T-helper 1 cell (primary cell): ENCODE measurements at places on chromosomes 16 and 17.

DNA sequence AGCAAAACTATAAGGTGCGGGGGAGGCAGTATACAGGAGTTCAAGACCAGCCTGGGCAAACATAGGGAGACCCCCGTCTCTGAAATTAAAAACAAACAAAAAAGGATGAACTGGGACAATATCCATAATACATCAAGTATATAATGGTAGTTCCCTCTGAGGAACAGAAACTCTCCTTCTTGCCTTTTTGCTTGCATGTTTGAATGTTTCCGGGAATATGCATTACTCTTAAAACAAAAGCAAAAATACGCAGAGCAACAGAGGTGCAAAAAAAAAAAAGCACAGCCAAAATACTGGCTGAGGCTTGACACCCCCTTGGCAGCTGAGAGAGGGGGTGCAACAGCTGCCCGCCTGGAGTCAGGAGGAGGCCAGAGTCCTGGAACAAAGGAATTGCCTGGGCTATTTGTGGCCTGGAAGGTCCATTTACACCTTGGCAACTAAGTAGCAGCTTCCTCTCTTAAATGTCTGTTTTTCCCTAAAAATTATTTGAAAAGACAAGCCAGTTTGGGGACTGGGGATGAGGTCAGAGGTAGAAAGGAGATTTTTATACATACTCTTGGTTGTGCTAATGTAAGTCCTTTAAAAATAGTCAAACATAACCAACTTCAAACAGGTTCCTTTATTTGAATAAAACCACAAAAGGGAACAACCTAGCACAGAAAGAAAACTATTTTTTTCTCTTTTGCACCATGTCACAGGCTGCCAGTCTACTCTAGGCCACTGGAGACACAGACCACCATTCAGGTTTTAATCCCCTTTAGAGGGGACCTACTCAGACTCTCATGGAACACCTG is 19.5 kb downstream of the USP7 start:
- no peak for DNase-seq

DNA sequence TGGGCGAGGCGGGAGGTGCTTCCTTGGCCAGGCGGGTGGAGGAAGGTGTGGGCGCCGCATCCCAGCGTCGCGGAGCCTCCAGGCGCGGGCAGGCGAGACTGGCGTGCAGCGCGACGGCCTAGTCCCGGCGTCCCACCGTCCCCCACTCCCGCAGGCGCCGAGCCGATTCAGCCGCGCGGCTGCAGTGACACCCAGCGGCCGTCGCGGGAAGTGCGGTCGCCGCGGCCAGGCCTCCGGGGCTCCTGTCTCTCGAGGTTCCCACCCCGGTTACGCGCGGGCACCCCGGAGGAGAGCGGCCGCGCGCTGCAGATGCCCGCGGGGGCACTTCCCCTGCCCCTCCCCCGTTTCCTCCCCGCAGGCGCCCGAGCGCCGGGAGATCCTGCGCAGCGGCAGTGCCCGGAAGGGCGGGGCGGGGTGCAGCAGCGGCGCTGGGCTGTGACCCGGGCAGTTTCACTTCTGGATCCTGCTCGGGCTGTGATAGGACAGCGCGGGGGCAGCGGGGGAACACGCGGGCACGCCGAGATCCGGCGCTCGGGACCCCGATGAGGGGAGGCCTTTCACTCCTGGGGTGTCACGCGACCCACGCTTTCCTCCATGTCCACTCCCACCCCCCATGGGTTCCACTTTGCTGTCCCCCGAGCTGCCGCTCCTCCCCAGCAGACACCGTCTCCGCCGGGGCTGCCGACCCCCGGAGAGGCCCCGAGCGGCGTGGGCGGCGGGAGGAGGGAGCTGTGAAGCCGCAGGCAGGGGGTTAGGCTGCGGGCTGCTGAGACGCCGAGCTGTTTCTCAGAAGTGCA is 16.6 kb downstream of the GRB7 start:
- DNase-seq: peak; percentile 99

DNA sequence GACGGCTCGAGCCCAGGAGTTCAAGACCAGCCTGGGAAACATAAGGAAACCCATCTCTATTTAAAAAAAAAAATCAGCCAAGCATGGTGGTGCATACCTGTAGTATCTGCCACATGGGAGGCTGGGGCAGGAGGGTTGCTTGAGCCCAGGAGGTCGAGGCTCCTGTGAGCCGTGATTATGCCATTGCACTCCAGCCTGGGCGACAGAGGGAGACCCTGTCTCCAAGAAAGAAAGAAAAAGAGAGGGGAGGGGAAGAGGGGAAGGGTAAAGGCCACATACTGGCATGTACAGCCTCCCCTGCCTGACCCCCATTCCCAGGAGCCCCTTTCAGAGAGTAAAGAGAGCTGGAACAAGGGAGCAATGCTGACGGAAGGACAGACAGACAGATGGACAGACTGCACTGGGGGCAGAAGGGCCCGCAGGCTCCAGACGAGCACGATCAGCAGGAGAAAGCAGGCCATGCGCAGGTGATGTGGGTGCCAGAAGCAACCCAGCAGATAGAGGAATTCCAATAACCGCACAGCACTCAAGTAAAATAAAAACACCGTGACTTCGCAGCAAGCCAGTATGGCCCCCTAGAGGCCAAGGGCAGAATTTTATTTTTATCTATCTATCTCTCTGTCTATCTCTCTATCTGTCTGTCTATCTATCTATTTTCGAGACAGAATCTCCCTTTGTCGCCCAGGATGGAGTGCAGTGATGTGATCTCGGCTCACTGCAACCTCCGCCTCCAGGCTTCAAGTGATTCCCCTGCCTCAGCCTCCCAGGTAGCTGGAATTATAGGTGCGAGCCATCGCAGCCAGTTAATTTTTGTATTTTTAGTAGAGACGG is 27.1 kb upstream of the SNN start:
- no peak for DNase-seq

- DNase-seq: no peak
These were observed 9.2 kb downstream of the C17orf67 start for GRCh38 chr17:56824503-56824902.

- no peak for DNase-seq
These were observed 1.5 kb downstream of the NTN1 start for GRCh38 chr17:9022573-9023391.

DNA sequence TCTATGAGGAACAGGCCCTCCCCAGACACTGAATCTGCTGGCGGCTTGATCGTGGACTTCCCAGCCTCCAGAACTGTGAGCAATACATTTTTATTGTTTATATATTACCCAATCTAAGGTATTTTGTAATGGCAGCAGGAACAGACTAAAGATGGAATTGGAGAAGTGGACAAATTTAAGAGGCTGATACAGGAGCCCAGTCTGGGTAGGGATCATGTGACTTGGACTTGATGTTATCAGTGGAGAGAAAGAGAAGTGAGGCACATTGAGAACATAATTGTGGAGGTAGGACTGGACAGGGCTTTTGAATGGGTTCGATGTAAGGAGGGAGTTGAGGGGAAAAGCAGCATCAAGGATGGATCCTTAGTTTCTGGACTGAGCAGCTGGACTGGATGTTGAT is 93.8 kb downstream of the USP31 start:
- DNase-seq: no peak

GRCh38 chr16:19419698-19420075 is 2.0 kb downstream of the TMC5 start:
- no peak for DNase-seq

DNA sequence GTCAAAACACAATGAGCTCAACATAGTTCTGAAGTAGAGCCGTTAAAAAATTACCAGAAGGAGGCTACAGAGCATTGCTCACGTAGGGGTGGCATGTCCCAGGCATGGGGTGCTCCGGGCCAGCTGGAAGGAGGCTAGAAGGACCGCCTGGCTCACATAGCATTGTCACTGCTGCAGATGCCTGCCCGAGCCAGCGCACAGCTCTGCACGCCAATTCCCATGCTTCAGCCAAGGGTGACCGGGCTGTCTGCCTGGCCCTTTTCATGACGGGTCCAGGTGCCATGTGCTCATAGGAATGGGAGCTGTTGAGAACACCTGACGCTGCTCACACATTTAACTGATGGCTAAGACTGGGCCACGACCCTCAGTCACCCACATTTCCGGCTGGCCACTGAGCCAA is 228.9 kb upstream of the FOXF1 start:
- DNase-seq: no peak

GRCh38 chr16:50434872-50435478 is 66.2 kb upstream of the BRD7 start:
- DNase-seq: no peak

- no peak for DNase-seq
These were observed 514 bp downstream of the THRA start for GRCh38 chr17:40063187-40063771.

DNA sequence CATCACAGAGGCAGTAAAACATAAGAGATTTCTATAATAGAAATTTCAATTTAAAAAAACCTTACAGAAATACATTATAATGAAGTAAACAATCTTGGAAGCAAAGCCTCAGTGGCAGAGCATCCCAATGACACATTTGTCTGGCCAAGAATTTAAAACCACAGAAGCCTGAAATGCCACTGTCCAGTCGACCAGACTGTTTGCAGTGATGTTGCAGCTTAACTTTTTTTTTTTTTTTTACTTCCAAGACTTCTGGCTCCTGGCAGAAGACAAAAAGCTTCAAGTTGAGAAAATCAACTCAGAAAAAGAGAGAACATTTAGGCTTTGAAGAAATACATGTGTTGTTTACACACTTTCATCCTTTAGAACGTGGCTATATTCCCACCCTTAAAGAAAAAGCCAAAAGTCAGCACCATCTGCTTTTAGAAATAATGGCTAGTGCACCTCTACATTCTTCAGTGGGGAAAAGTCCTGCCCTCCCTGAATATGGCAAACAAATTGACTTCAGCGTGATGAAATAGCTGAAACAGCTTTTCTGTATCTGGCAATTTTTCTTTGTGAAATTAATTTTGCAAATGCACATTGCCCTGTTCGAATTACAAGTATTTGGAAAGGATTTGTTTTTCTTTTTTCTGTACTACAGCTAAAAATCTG is 205.5 kb upstream of the MON1B start:
- DNase-seq: no peak

- no peak for DNase-seq
These were observed 4.6 kb downstream of the SLC12A4 start for GRCh38 chr16:67963662-67964321.

- no peak for DNase-seq
These were observed 59.6 kb upstream of the CACNG5 start for GRCh38 chr17:66775271-66775670.

DNA sequence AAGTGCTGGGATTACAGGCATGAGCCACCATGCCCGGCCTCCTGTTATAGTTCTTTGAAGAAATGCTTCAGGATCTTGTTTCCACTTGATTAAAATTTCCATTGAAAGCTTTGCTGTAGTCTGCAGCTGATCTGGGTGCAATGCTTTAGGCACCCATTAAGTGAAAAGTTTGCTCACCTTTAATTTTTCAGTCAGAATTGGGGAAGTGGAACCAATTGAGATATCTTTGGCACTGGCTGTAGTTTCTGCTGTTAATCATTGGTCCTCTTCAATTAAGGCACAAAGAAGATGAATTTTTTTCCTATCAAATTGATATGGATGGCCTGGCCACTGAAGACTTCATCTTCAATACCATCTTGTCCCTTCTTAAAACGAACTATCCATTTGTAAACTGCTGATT is 336.1 kb upstream of the TBX2 start:
- DNase-seq: no peak

DNA sequence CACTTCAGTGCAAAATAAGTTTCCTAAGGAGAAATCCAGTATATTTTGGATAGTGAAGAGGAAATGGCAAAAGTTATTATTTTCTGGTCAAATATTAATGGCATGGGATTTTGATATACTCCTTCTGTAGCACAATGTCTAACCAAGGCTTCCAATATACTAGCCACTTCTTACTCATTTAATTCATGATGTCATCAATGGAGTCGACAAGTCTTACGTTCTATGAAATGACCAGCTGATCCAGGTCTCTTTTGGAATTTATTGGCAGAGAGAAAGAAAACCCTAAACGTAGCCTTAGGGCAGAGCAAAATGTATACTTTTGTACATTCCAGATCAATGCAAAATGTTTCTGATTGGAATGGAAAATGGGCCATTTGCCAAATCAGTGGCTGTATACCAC is 8.3 kb upstream of the ABCA10 start:
- no peak for DNase-seq

- no peak for DNase-seq
These were observed 33.5 kb downstream of the TMEM186 start for GRCh38 chr16:8763899-8764298.

DNA sequence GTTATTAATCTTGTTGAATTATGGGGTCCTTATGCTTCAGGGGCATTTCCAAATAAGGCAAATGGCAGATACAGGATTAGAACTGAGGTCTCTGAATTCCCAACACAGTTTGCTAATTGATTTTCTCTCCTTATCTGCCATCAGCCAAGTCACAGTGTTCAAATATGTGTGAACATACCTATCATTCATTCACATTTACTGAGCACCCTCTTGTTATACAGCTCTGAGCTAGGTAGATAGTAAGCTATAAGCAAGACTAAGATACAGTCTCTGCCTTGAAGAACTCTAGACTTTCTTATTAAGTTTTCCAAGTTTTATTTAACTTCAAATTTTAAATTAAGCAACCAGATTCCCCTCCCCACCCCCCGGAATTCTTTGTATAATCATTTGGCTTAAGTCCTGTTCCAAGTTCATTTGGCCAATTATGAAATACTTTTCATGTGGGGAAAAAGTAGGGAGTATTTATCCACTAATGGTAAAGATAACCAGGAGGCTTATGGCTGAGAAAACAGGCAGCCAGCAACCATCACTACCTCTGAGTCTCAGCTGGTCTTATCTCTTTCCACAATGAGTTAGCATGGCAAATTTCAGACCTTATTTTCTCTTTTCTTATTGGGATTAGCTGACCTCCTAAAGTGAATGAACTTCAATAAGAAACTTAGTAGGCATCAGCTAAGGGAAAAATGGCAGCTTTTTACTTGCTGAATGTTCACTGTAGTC is 31.4 kb upstream of the CORO6 start:
- no peak for DNase-seq

GRCh38 chr16:84643180-84643583 is 5.1 kb upstream of the KLHL36 start:
- DNase-seq: no peak

- peak; percentile 64 for DNase-seq
These were observed 4.5 kb upstream of the NAT9 start for GRCh38 chr17:74780443-74781238.

DNA sequence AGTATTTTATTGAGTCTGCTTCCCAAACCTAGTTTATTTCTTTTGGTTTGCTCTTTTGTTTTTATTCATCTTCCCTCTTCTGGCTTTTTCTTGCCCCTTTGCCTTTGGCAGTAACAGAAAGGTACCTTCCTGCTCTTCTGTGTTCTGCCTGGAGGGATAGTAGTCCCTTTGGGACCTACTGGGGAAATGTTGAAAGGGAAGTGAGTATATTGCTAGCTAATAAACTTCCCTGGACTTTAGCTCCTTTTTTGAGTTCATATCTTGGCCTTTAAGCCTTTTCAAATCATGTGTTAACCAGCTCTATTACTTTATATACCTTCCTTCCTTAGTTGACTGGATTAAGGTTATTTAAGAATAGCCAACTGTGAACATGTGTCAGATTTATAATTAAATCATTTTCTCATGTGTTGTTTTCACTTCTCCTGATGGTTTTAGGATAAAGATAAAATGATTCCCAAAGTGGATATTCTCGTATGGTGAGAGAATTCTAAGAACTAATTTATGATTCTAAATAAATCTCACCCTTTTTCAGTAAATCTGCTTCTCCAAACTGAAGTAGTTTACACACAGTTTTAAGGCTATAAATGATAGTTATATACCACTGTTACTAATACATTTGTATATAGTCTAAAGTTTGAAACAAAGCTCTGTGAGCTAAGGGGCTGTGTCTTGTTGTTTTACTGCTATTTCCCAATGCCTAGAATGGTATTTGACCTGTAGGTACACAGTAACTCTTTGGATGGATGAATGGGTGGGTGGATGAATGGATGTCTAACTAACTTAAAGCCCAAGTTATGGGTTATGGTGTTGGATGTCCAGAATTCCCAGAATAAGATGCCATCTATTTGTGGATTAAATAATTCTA is 45.7 kb downstream of the OMG start:
- DNase-seq: no peak

GRCh38 chr16:15782573-15783365 is 74.1 kb downstream of the MYH11 start:
- DNase-seq: no peak
